ENCODE measurements at places on chromosomes 2 and 18.

GRCh38 chr18:7079231-7079630 is 38.4 kb downstream of the LAMA1 start:
- DNase-seq: no peak

GRCh38 chr2:18901242-18901641 is 311.9 kb upstream of the NT5C1B start:
- DNase-seq: no peak

DNA sequence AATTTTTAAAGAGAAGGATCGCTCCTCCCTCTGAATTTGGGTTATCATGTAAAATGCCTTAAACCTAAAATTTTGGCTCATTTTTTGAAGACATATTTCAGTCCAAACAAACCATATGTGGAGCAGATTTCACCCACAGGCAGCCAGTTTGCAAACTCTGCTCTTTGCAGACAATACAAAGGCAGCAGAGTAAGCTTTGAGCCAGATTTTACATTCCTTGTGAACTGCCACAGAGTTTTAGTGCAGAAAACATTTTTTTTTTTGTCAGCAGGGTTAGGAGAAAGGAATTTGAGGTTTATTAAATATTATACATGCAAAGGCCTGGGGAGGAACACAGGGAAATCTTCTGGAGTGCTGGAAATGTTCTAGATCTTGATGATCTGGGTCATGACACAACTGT is 171.9 kb upstream of the FN1 start:
- no peak for DNase-seq

DNA sequence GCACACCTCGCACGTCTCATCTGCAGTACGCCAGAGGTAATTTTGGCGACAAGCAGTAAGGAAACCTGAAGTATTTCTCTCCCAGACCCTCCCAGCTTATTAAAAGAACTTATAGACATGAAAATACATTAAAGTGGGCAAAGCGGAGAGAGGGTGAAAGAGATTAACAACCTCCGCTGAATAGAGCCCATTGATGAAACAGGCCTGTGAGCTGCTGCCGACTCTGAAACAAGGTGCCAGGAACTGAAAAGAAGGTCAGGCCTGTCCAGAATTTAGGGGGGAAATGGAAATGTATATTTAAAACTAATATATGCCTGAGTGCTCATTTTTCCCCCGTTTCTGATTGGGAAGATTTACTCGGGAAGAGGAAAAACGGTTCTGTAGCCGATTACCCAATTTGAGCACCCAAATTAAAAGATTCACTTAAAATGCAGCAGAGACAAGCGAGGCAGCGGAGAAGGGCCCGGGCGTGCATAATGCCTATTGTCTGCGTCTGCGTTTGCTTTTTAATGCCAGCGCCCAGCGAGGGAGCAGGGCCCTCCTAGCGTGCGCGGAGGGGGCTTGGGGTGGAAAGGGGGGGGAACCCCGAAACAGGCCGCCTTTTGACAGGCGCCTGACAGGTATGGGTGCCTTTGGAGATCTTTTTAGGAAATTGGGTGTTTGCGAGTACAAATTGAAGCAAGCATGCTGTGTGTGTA is 316.2 kb downstream of the GBX2 start:
- DNase-seq: no peak

- no peak for DNase-seq
Measured at GRCh38 chr18:50654658-50655550, 95.0 kb downstream of the MAPK4 start.

DNA sequence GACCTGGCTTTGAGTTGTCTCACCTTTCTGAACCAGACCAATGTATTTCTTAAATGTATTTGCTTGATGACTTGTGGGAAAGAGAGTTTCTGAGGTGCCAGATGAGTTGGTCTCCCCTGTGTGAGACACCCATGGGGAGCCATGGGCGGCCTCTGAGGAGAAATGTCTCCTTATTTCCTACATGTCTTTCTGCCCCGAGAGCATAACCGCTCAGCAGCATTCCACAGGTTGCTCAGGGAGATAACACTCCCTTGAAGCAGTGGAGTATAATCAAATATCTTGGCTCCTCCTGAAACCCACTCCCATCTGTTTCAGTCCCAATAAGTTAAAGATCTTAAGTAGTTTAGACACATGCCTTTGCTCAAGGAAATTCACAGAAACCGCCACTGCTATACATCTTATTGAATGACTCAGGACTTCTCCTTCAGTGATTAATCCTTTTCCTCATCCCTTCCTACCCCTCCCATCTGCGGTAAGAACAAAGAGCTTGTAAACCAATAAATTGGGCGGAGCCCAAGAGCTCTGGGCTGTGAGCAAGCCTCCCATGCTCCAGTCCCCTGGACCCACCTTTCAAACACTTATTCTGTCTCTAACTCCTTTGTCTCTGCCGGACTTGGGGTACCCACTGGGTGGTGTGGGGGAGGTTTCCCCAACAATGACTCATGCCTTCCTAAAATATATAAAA is 285.5 kb upstream of the LRRTM4 start:
- no peak for DNase-seq

- DNase-seq: no peak
Measured at GRCh38 chr18:69239849-69240674, 160.6 kb upstream of the DOK6 start.

DNA sequence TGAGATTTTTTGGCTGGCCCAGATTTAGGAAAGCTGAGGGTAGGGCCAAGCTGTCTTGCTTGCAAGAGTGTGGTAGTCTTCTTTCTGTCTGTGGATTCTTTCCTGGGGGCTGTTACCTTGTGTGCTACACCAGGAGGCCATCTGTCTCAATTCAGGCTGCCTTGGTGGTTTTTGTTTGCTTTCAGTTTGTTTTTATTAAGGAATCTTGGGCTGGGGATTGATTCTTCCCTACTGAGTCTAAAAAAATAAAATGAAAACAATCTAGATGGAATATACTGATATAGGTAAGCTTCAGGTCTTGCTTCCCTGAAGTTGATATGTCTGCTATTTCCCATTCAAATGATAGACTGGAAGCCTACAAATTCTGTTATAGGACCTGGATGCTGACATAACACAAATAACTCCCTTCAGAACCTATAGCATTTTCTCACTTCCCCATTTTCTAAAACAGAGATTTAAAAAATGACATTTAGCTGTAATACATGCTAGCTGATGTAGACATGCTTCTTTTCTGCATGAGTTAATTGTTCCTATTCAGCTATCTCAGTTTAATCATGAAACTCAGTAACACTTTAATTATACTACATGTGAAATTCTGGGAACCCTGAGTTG is 5.3 kb downstream of the LHCGR start:
- DNase-seq: no peak

GRCh38 chr2:52416340-52416739 is 1351.3 kb upstream of the CHAC2 start:
- DNase-seq: no peak

GRCh38 chr2:204635478-204635877 is 90.2 kb downstream of the PARD3B start:
- DNase-seq: no peak

DNA sequence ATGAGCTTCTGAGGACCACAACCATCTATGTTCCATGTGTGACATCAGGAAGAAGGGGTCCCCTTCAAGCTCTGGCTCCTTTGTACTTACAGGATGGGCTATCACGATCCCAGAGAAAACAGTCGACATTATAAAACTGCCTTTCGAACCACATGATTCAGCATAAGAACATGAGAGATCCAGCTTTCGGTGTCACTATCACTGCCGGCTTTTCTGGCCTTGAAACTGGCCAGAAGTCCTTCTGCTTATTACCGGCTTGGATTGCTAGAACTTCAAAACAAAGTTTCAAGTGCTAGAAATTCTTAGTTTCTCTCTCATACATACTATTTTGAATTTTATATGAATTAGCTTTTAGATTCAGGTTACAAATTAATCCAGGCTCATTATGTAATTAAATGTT is 138.9 kb downstream of the PID1 start:
- DNase-seq: no peak

GRCh38 chr18:37428288-37428974 is 137.2 kb downstream of the CELF4 start:
- DNase-seq: no peak

DNA sequence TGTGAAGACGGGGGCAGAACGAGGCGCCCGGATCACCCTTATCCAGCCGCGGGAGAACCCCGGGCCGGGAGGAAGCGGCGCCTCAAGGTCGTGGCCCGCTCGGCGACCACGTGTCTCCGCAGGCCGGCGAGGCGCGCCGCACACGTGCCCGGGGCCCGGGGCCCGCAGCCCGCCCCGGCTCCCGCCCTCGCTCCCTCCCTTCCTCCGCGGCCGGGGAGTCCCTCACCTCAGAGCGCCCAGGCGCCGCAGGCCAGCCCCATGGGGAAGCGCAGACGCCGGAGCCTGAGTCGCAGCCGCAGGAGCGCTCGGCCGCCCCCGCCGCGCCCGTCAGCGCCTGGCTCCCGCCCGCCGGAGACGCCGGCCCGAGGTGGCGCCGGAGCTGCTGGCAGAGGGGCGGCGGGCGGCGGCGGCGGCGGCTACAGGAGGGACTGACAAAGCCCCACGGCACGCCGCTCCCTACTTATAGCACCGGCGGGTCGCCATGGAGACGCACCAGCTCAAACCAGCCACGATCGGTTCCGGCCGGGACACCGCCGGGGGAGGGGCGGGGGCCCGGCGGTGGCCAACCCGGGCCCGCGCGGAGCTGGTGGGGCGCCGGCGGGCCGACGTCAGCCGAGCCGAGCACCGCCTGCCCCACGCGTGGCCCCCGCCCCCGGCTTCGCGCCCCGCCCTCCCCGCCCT is at the start of gene ODC1:
Gene ODC1, minus strand, starts transcription at position 433 of the 681 bp plus-strand sequence. CDS start 3,295 bp downstream, outside the sequence.
- DNase-seq: peak; percentile 96

All from T-helper 2 cell (primary cell).